RPMI8226 (cell line): ENCODE measurements at places on chromosomes 6 and 20.

DNA sequence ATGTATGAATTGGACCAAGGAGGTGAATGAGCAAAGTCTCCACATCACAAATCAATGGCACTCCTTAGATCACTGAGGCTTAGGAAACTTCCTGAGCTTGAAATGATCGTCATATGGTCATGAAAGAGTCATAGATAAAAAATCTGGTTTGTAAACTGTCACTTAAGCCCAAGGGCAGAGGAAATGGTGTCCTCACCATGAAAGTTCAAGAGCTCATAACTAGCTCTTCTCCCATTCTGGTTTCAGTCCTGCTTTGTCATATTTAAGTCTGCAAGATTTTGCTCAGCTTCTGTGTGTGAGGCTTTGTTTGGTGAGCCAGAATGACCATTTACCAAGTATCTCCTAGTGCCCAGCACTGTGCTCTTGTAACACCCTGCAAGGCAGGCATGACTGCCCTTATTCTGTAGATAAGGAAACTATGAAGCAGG lies 60.5 kb downstream of the GJA10 start:
- no peak for DNase-seq

GRCh38 chr6:52495922-52496321 lies 75.8 kb downstream of the EFHC1 start:
- no peak for DNase-seq

- no peak for DNase-seq
Measured at GRCh38 chr20:32621891-32622584, 36.9 kb upstream of the NOL4L start.

DNA sequence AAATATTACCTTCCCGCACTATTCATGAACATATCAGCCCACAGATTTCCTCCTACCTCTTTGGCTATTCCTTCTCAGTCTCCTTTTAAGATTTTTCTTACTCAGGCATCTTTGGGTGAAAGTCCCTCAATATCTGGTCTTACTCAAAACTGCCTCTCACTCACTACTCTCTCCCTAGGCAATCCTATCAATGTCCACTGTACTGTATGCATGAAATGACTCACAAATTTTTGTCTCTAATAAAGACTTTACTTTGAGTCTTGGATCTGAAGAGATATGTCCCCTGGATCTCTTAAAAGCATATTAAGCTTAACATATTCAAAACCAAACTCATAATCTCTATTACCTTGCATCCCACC lies 24.4 kb downstream of the IL22RA2 start:
- no peak for DNase-seq

- no peak for DNase-seq
Measured at GRCh38 chr6:14933183-14933544, 312.7 kb upstream of the JARID2 start.

- no peak for DNase-seq
Measured at GRCh38 chr6:166423781-166424180, 41.0 kb upstream of the MPC1 start.

DNA sequence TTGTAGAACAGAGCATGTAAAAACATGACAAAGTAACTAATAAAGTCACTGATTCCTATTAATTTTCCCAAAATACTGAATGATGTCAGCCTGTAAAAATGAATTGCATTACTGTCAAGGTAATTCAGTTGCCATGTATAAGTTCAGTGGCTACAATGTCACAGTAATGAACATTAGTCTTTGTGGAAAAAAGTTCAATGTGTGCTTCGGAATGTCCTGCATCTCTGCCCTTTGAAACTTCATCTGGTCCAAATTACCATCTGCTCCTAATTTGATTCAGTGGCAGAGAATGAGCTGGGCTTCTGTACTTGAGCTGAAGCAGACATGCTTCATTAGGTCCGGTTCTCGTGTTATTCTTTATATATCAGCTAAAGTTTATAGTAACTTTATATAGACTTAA lies 567.4 kb downstream of the COL12A1 start:
- DNase-seq = no peak
